Left forelimb (tissue), 1 donor: ENCODE measurements at places on chromosomes 3 and 15.

DNA sequence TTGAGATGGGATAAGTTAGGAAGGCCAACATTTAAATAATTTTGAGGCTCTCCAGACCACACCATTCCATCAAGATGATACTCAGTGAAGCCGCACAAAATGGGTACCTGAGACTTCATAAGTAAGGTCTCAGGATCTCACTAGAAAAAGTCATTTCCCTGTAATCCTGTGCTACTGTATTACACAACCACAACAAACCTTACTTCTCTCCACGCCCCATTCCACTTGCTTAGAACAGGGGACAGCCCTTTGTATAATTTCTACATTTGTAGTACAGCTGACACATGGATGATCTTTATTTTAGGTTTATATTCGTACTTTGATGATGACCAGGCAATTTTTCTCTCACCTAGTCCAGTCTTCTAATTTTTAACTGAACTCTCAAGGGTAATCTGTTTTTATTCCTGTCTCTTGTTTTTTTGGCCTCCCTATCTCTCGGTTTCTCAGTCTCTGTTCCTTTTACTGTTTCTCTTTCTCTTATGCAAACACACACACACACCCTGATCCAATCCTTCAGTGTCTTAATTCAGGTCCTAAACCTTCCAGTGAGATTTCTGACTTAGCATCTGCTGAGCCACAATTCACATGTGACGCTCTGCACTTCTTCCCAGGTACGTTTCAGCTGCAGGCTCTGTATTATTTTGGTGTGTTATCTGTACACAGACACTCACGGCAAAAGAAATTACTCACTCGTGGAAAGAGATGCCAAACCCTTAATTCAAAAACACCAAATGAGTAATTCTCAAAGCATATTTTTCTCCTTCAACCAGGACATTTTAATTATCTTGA, 223.2 kb upstream of the THBS1 start:
- no peak for DNase-seq

DNA sequence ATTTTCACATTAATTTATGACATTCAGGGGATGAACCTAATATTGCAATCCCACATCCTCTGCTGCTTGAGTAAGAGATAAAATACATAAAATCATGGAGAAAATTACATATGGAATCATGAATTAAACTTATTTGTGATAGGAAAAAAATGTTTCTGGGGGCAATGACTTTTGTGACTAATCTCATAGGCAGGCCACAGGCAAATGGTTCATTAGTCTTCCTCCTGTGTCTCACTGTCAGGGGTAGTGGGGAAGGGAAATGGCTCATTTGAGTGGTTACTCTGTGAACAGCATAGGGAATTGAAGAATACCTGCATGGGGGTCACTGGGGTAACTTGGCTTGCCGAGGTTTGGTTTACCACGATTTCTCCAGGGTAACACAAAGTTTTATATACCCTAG, 72.0 kb downstream of the TFG start:
- DNase-seq = no peak

GRCh38 chr3:55802816-55803215, 315.7 kb upstream of the WNT5A start:
- DNase-seq = no peak

GRCh38 chr15:59896663-59897074, 107.4 kb upstream of the FOXB1 start:
- no peak for DNase-seq

GRCh38 chr3:123282461-123282860, 80.7 kb downstream of the SEC22A start:
- no peak for DNase-seq

- DNase-seq = no peak
These were observed 477.3 kb downstream of the GABRG3 start for GRCh38 chr15:27448234-27448633.

- DNase-seq = no peak
These were observed 18.7 kb downstream of the CACNA2D2 start for GRCh38 chr3:50484722-50485121.

GRCh38 chr3:41405466-41405865, 206.2 kb downstream of the CTNNB1 start:
- no peak for DNase-seq

- DNase-seq = no peak
These were observed 30.3 kb downstream of the SEC61A1 start for GRCh38 chr3:128082546-128082945.

GRCh38 chr3:126847061-126847460, 135.9 kb upstream of the PLXNA1 start:
- no peak for DNase-seq

- DNase-seq = no peak
These were observed 555 bp downstream of the TM2D3 start for GRCh38 chr15:101651554-101652097.

- no peak for DNase-seq
These were observed 27.5 kb upstream of the CSPG5 start for GRCh38 chr3:47606165-47606564.

GRCh38 chr3:122021811-122022401, at the start of gene ILDR1:
Gene ILDR1, minus strand, starts transcription at chr3:122022247. Its CDS starts 170 bp downstream, at chr3:122022077.
- DNase-seq = no peak

- DNase-seq = no peak
These were observed 55.7 kb downstream of the CACNA1D start for GRCh38 chr3:53550005-53550620.

- no peak for DNase-seq
These were observed 2.8 kb downstream of the DUSP7 start for GRCh38 chr3:52053307-52054304.

GRCh38 chr15:29074045-29074444, 188.3 kb downstream of the APBA2 start:
- no peak for DNase-seq

GRCh38 chr15:100694381-100695021, 92.1 kb downstream of the ASB7 start:
- no peak for DNase-seq

DNA sequence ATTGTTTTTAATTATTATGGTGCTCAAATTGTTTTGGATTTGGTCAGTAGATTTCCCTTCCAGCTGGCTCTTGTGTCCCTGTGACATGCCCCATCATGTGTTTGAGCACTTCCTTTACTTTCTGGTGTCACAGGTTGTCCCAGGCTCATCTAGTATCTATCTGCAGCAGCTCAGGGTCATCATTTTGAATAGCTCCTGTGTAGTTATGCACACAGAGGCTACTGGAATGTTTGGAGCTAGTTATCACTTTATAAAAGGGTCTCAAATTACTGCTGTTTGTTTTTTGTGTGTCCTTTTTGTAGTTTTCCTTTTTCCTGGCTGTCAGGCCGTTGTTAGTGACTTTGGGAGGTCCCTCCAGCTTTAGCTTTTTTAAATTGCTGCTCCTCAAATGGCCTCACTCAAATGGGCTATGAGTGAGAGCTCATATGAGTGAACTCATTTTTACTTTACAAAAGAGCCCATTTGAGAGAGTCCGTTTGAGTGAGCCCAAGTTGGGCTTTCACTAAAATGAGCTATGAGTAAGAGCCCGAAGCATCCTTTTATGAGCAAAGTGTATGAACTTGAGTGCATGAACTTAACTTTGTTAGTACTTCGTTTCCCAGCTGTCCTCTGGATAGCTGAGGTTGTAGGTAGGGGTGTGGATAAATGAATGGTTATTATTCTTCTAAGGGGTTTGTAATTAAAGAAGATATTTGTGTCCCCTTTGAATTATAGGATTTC, 43.8 kb downstream of the SQOR start:
- no peak for DNase-seq

GRCh38 chr3:104598848-104599511, 767.7 kb upstream of the ALCAM start:
- DNase-seq = no peak

DNA sequence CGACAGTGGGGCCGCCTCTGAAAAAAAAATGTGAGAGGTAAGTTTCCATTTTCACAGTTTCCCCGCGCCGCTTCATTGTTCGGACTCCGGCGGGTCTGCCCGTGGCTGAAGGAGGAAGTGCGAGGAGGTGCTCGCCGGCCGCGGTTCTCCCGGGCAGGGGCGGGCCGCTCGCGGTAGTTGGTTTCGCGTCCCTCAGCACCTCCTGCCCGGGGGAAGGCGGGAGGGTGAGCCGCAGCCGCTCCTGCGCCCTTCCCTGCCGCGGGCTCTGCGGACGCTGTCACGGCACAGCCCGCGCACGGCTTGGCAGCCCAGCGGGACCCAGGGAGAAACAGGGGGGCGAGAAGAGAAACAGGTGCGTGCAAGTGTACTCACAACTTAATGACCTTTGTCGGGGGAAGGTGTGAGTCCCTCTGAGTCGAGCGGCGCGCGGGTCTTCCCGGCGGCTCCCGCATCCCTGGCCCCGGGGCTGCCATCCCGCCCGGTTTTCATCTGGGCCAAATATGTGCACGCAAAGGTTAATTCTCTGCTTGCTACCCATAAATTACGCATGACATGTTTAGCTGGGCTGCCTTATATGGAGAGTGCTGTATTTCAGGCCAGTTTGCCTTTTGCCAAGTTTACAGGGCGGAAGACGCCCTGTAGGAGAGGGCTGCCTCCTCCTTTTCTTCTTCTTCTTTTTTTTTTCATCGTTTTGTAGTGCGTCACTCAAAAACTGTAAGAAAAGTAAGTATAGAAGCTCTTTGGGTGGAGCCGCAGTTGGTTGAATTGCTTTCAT, 514 bp downstream of the MBNL1 start:
- DNase-seq = no peak

GRCh38 chr3:101676765-101677435, at the start of gene ZBTB11:
Gene ZBTB11, minus strand, starts transcription at chr3:101677132. Its CDS starts 218 bp downstream, at chr3:101676914.
- peak; percentile 100 for DNase-seq

DNA sequence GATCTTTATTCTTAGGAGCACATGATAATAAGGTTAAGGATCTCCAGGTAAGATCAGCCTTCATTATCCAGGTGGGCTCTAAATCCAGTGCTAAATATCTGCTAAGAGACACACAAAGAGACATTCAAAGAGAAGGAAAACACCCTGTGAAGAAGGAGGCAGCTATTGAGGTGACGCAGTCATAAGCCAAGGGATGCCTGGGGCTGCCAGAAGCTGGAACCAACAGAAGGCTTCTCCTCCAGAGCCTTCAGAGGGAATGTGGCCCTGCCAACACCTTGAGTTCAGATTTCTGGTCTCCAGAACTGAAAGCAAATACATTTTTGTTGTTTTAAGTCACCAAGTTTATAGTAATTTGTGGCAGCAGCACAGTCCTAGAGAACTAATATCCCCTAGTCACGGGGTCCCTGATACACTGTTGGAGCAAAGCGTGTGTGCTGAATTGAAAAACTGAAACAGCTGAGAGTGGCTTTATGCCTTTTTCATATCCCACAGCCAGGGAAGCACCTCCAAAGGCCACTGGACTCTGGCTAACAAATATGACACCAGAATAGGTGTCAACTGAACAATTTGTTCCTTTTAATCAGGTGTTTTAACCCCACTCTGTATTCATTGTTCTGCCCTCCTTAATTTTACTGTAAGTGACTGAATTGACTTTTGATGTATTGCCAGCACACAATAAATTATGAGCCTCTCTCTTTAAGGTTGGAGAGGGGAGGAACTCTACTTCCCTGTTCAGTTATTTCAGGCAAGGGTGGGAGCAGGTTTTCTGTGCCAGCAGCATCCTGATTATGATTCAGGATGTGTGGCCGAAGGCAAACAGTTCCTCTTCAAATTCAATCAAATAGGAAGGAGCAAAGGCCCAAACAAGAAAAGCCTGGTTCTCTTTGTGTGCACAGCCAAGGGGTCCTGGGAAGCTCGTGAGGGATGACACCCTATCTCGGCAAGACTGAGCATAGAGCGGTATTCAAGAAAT, 151.8 kb upstream of the HES1 start:
- no peak for DNase-seq

DNA sequence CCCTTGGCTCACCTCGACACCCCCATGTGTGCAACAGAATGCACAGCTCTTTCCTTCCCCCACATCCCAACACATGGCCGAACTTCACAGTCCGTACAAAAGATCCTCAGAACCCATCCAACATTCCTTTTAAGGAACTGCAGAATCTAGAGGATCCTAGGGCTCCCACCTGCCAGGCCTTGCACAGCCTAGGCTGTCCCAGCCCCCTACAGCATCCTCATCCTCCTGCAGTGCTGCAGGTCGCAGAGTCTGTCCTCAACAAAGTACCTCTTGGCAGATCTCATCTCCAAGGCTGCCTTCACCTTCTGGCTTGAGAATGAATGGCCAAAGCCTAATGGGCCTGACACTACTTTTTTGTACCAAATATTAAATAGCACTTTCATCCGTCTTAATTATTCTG, 19.8 kb downstream of the PRR23E start:
- DNase-seq = no peak

- no peak for DNase-seq
These were observed 189.3 kb upstream of the SGO1 start for GRCh38 chr3:20375302-20375701.

DNA sequence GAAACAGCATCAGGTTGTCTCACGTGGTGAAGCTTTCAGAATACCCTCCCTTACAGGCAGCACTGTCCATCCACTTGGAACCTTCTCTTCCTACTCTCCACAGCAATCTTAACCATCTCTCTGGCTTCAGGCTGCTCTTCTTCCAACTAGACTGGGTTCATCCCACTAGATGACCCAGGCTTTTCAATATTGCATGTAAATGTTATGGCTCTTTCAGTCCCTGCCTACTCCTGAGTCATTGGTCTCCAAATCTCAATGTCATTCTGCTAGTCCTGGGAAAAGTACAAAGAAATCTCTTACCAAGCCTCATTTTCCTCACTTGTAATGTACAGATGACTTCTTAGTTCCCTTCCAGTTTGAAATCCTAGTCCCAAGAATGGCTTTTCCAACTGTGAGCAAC, 109.7 kb upstream of the CTNNB1 start:
- no peak for DNase-seq

DNA sequence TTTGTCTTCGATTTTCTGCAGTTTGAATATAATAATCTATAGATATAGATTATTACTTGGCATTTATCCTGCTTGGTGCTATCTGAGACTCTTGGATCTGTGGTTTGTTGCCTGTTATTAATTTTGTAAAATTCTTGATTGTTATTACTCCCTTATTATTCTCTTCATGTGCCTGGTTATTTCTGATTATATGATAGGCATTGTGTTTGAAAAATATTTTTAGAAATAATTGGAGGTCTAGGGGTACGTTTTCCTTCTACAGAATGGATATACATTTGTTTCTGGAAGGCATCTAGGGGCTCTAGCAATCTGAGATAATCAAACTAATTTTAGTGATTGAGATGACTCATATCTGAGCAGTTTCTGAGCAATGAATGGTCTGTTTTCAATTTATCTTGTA, 14.9 kb upstream of the CELF6 start:
- no peak for DNase-seq

DNA sequence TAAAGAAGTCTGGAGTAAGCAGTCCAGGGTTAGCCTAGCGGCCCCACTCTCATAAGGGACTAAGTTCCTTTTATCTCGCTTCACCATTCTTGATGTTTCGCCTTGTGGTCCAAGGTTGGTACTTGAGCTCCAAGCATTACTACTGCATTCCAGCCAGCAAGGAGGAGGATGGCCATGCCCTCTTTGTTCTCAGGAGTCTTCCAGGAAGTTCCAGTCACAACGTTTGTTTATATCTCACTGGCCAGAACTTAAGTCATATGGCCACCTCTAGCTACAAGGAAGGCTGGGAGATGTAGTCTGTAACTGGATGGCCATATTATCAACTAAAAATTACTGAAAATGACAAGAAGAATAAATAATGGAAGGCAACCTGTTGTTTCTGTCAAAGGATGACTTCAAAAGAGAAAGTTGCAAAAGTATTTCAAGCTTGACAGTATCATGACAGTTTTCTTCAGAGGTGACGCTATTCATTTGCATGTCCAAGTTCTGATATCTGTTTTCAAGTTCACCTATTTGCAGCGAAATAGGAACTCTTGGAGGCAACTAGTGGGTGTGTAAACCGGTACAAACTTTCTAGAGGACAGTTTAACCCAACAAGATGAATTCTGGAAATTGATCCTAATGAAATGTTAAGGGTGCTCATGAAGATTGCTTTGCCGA, 118.6 kb downstream of the PGPEP1L start:
- DNase-seq = no peak
